Bronchial epithelial cell (primary cell): ENCODE measurements at places on chromosomes 11 and 22. TPM values are rescaled to one million over a fixed set of nuclear protein-coding genes. Genes with fewer than 3 reads are reported as not detected.

Gene APOA5
- not detected in 2 replicates for total RNA-seq

Gene LAYN
- total RNA-seq, result 5.3 and 6.9 TPM in 2 replicates

Gene NEFH
- under 0.01 and 0.13 TPM in 2 replicates for total RNA-seq

Gene MFRP
- total RNA-seq, result not detected in 2 replicates

Gene B3GAT1
- total RNA-seq, result under 0.01 TPM in 1 of 2 replicates, not detected in the other

Gene CDC42EP1
- total RNA-seq, result 5.8 and 11.0 TPM in 2 replicates

Gene SHANK3
- total RNA-seq, result 0.79 and 0.90 TPM in 2 replicates

Gene LRRN4CL
- 0.26 and 1.2 TPM in 2 replicates for total RNA-seq

Gene KDM4E
- total RNA-seq, result not detected in 2 replicates

Gene OR10A2
- total RNA-seq, result not detected in 2 replicates

Gene MICAL3
- total RNA-seq, result 13.4 and 13.6 TPM in 2 replicates

Gene KRTAP5-2
- not detected in 2 replicates for total RNA-seq
